Anterior cingulate cortex (tissue), 58 donors: ENCODE measurements at places on chromosomes 12 and 14.

GRCh38 chr12:104294927-104295668, 8.4 kb upstream of the EID3 start:
- DNase-seq = no peak

- no peak for DNase-seq
Observed at GRCh38 chr14:100289916-100290606, 16.2 kb downstream of the SLC25A29 start.

DNA sequence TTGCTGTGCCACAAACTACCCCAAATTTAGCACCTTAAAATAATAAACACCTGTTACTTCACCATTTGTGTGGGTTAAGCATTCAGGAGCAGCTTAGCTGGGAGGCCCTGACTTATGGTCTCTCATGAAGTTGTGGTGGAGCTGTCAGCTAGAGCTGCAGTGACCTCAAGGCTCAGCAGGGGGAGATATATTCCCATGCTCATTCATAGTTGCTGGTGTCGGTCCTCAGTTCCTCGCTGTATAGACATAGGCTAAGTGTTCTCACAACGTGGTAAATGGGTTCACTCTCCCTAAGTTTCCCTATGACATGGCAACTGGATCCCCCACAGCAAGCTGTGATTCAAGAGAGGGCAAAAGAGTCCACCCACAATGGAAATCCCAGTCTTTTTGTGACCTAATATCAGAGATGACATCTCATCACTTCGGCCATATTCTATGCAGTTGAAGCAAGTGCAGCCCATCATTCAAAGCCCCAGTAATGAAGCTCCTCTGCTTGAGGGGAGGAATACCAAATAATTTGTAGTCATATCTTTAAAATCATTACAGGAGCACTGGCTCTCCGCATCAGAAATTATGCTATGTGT, 41.1 kb downstream of the PRB3 start:
- no peak for DNase-seq

DNA sequence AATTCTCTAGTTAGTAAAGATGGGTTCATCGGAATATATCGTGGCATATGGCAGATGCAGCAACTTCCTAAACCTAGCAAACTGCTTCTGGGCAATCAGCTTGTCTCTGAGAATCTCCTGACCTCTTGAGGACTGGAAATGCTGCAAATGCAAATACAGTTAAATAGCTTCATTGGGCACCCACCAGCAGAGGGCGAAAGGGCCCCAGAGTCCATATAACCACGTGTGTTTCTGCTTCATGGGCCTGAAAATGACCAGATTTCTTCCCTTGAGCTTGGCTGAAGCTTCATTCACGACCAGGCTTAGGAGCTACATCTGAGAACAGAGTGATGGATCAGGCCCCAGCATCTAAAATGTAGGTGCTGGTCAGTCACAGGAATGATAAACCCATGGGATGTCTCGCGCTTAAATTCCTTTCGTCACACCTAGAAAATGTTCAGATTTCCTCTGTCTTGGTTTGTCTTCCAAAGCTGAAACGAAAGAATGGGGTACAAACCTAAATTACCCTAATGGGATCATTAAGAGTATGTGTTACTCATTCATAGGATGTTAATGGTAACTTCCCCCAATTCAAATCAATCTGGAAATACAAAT, 1482.5 kb upstream of the TMEM132C start:
- DNase-seq = no peak

DNA sequence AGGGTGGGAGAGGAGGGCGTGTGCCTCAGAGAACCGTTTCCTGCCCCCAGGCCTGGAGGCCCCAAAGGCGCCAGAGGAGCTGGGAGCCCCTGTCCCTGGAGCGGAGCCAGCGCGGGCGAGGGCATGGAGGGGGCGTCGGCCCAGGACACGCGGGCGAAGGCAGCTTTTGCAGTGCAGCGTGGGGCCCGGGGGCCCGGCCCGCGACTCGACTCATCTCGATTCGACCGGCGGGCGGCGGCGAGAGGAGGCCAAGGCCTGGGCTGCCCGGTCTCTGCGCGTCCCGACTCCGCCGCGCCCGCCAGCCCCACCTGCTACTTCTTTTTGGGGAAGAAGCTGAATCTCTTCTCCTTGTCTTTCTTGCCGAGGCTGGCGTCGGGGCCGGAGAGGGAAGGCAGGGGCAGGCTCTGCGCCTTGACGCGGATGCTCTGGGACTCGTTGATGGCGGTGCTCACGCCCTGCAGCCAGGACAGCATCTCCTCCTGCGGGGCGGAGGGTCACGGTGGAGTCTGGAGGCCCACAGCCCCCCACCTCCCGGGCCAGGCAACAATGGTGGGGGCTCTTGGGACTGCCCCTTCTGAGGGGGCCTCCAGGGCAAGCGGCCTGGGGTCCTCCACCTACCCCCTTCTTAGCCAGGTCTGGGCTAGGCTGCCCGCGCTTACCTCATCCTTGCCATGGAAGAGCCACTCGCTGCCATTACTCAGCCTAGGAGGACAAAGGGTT, 44.9 kb downstream of the PLEKHG3 start:
- DNase-seq = no peak
